WTC11 (cell line): ENCODE measurements at places on chromosomes 5 and 9. TPM values are rescaled to one million over a fixed set of nuclear protein-coding genes. Genes with fewer than 3 reads are reported as not detected.

Gene PDE6A
- total RNA-seq: not detected in 3 replicates

Gene STPG3
- 0.21 to 0.26 TPM in 2 of 3 replicates, not detected in the other for total RNA-seq

- DNase-seq: no peak
Measured at GRCh38 chr9:118631956-118632355, 737.3 kb downstream of the BRINP1 start.

DNA sequence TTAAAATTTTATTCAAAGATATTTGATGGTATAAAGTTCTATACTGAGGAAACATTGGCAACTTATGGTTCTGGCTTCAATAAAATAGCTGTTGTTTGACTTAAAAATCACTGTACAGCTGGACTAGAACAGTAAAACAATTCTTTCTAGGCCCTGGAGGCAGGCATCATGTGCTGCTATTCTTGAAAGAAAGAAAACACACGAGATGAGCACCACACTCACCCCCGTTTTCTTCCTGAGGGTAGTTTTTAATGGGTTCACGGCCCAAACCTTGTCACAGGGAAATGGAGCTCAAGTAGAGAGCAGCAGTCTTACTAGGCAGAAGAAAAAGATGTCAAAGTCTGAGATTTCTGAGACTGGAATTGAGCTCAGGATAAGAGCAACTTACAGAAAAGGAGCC lies 68.0 kb downstream of the FSTL4 start:
- DNase-seq: no peak

Gene ANKH
- total RNA-seq: 16.9 to 19.6 TPM (median 18.6 TPM) in 3 replicates

GRCh38 chr9:127808347-127809001 lies 5.8 kb downstream of the FPGS start:
- DNase-seq: no peak

Gene ARL14EPL
- not detected in 3 replicates for total RNA-seq

DNA sequence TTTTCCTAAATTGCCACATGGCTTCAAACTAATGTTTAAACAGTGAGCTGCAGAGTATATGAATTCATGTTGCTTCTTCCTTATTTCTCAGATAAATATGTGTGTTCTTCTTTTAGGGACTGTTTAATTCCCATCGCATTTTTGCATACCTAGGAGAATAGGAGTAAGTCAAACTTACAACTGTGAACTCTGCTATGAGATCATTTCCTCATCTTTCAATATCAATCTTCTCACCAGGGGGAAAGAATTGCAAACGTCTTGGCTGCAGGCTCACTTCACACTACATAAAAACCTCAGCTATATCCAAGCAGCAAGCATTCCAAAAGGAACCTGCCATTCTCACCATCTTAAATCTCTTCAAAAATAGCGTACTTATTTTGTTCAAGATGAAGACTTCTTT lies 271.0 kb downstream of the DNAH5 start:
- no peak for DNase-seq

DNA sequence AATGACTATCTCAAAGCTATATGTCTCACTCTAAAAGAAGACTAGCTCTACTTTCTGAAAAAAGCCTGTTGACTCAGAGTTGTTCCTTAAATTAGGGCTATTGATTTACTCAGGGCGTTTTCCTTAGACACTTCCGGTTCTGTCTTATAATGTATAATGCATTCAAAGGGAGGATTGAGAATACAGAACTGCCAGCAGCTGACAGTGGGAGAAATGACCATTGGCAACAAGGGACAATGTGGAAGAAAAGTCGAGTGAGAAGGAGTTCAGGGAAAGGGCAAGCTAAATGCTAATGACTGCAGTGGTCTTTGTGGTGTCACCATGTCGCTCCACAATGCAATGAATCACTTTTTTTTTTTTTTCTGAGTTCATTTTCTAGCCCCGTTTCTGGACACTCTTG lies 65.7 kb upstream of the ANKH start:
- DNase-seq: no peak

DNA sequence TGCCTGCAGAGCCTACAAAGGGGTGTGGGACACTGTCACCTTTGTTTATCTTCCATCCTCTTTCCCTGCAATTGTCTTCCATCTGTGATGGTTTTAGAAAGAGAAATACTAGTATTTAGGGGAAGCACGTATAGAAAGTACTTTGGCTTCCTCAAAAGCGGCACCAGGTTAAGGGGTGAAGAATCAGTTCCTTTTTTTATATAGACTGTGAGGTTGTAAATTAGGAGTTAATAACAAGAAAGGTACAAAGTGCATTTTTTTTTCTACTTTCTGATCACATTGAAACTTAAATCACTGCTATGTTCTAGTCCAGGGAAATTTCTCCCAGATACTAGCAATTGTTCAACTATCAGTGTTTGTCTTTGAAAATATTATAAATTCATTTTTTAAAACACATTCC lies 219.3 kb downstream of the CEMIP2 start:
- DNase-seq: no peak

GRCh38 chr9:1460143-1460769 lies 410.1 kb downstream of the DMRT2 start:
- DNase-seq: peak; percentile 28

DNA sequence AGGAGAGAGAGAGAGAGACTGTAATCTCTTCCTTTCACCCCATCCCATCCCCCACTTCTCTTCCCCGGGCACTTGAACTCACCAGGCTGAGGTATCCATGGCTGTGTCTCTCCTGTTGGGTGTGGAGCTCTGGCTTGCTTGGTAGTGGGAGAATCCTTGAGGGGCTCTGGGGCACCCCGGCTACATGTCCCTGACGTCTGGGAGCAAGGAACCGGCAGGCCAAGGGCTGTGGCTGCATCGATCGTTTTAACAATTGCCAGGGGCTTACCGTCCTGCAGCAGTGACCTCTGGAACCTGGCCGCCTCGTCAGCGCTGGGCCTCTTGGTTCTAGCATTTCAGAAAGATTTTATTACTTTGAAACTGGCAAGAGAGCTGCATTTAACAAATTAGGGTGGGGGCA lies 30.0 kb downstream of the FGF18 start:
- no peak for DNase-seq

- DNase-seq: no peak
Measured at GRCh38 chr5:90696153-90696552, 137.6 kb downstream of the ADGRV1 start.

Gene THBS4
- 11.8 to 21.2 TPM (median 18.4 TPM) in 3 replicates for total RNA-seq

DNA sequence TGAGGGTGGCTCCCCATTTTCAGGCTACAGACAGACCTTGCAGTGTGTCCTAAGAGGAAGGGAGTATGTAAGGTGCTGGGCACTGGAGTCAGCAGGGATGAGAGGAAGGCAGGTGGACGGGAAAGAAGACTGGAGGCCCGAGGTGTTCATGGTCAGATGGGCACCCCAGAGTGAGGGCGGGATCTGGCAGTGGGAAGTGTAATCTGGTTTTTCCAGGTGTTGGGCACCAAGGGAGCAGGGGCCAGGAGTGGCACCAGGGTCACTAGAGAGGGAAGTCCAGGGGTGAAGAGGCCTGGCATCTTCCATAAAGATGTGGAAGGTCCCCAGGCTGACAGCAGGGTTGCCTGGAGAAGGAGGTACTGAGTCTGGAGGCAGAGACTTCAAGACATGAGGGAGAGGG lies 29.7 kb downstream of the PITX1 start:
- DNase-seq: no peak

Gene CBY3
- 0.25 to 0.37 TPM (median 0.25 TPM) in 3 replicates for total RNA-seq

GRCh38 chr5:81140943-81141342 lies 92.2 kb upstream of the CKMT2 start:
- DNase-seq: no peak

DNA sequence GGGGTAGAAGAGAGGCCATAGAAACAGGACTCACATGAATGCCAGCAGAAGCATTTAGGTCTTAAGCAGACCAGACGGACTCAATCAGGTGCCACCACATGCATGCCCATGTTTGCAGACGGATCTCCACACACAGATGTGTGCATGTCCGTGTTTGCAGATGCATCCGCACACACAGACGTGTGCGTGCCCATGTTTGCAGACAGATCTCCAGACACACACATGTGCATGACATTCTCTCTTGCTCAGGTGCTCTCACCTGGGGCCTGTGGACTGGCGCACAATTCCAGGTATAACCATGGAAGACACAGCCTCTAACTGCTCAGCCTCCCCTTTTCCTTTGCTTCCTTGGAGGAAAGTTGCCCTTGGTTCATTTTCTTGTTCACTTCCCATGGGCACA lies 148.3 kb downstream of the CACNA1B start:
- DNase-seq: no peak

- DNase-seq: no peak
Measured at GRCh38 chr9:113454914-113455761, 8.4 kb upstream of the RGS3 start.

Gene HNRNPA0
- total RNA-seq: 65.6 to 66.6 TPM (median 66.0 TPM) in 3 replicates

Gene LTC4S
- 2.6 to 4.5 TPM (median 3.0 TPM) in 3 replicates for total RNA-seq

- DNase-seq: no peak
Measured at GRCh38 chr5:1430121-1430795, 15.0 kb downstream of the SLC6A3 start.

Gene ARRDC1
- 41.2 to 48.3 TPM (median 41.3 TPM) in 3 replicates for total RNA-seq

Gene PCDHB16
- total RNA-seq: 3.5 to 4.1 TPM (median 3.7 TPM) in 3 replicates

- no peak for DNase-seq
Measured at GRCh38 chr5:137831526-137831925, 36.1 kb upstream of the MYOT start.

DNA sequence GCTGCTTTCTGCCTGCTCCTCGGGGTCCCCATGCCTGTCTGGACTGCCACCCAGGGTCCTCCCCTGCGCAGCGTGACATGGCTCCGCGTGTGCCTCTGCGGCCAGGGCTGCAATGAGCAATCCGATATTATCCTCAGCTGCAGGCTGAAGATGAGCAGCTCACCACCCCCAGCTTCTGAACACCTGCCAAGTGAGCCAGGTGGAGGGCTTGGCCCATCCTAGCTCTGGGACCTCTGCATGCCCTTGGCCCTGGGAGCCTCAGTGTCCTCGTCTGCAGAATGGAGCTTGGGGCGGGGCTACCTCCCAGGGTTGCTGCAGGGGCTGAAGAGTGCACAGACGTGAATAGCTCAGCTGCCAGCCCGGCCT lies 4.1 kb upstream of the MYMK start:
- DNase-seq: no peak

GRCh38 chr9:125446561-125447094 lies 185.0 kb downstream of the GAPVD1 start:
- no peak for DNase-seq

DNA sequence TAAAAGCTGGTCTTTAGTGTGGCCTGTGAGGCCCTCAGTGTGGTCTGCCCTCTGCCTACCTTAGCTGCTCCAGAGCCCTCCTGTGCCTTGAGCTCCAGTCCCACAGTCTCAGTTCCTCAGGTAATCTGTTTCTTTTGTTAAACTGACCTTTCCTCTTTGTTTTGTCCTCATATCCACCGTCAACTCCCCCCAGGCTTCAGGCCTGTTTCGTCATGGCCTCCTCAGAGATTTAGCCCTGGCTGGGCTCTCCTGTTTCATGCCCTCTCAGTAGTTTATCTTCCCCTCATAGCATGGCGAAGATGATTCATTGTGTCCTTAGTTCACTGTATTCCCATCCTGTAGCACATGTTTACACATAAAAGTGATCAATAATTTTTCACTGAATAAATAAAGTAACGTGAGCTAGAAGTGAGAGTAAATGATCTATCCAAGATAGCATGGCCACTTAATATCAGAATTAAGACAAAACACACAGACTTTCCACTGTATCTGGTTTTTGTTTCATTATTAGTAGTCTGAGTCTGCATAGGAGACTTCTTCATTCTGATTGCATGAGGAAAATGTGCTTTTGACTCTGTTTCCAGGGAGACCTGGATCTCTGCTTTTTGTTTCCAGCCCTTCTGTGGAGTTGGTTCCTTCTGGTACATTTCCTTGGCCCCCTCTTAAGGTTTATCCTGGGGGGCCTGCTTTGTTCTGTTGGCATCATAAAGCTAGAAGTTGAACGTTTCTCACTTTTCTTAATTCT lies 70.5 kb downstream of the SNX24 start:
- no peak for DNase-seq
